Spinal cord (tissue), 10 donors: ENCODE measurements at places on chromosomes 1 and 21.

- no peak for DNase-seq
Observed at GRCh38 chr1:163290025-163290640, 31.6 kb upstream of the NUF2 start.

DNA sequence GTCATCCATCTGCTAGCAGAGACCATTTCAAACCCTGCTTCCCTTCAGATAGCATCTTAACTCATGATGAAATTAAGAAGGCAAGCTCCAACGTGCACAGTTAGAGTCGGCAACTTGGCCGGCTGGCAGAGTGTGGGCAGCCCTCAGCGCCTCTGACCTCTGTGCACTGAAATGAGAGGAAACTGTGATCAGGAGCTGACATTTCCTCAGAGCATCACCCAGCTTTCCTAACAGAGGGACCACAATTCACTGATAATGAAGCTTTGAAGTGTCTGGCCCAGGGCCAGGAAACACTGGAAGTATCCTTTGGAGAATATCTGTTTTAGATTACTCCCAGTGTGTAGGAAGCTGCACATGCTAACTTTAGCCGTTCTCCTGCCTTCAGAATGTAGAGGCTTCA lies 145.0 kb upstream of the ZC3H11B start:
- DNase-seq, result no peak

- DNase-seq, result no peak
Observed at GRCh38 chr1:2317230-2318065, 73.9 kb downstream of the MORN1 start.

DNA sequence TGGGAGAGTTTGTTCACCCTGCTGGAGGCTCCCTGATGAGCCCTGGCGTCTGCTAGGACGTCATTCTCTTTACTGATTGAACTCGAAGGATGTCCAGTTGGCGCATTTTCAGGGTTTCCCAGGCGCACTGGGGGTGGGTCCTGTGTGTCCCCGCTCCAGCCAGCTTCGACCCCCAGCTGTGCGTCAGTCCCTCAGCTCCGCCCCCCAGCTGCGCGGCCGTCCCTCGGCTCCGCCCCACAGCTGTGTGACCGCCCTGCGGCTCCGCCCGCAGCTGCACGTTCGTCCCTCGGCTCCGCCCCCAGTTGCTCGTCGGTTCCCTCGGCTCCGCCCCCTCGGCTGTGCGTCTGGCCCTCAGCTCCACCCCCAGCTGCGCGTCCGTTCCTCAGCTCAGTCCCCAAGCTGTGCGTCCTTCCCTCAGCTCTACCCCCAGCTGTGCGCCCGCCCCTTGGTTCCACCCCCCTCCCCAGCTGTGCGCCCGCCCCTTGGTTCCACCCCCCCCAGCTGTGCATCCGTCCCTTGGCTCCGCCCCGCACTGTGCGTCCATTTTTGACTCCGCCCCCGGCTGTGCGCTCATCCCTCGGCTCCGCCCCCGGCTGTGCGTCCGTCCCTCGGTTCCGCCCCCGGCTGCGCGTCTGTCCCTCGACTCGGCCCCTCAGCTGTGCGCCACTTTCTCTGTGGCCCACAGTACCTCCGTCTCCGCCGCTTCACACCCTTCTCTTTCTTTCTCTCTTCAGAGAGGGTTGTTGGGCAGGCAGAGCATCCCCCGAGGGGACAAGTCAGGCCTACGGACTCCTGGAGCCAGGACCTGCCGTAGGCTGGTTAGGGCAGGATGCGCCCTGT lies 61.3 kb downstream of the FAAP20 start:
- DNase-seq, result peak; percentile 96

GRCh38 chr1:154115180-154115579 lies 39.7 kb downstream of the NUP210L start:
- DNase-seq, result peak; percentile 16

GRCh38 chr1:54248966-54249365 lies 49.0 kb downstream of the MRPL37 start:
- DNase-seq, result no peak

GRCh38 chr1:89667691-89668090 lies 34.8 kb downstream of the LRRC8C start:
- no peak for DNase-seq

DNA sequence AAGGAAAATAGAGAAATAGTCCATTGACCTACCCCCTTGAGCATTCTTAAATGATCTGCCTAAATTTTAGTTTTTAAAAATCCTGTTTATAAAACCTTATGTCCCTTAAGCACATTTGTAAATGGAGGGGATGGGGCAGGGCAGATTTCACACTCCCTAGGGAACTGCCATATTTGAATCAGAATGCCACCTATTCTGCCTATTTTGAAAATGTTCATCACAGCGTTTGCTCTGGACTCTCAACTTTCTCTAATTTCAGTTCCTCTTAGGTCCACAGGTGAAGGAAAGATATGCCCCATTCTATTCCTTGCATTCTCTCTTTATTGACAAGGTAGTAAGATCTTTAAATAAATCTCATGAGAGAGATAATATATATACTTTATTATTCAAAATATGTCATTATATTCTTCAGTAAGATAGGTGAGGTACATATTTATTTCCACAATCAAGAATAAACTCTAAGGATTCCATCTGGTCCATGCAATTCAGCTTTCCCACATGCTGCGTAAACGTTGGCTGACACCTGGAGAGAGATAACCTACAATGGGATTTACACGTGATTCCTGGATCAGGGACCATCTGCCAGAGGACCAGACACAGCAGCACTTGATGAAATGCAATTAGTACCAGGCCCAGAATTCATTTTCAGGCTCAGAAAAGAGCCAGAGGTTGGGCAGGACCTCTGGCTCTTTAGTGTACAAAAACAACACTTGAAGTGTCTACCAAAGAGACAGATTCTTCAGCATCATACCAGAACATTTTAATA lies 1.2 kb upstream of the LPGAT1 start:
- DNase-seq, result no peak

DNA sequence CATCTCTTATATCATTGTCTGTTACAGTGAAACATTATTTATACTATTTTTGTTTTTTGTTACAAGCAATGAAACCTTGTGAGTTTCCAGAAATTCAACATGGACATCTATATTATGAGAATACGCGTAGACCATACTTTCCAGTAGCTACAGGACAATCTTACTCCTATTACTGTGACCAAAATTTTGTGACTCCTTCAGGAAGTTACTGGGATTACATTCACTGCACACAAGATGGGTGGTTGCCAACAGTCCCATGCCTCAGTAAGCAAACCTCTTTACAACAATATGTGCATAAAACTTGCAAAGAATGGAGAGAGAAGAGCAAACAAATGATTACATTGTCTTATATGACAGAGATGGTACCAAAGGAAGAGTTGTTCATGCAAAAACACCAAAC lies 22.4 kb downstream of the CFHR4 start:
- no peak for DNase-seq

DNA sequence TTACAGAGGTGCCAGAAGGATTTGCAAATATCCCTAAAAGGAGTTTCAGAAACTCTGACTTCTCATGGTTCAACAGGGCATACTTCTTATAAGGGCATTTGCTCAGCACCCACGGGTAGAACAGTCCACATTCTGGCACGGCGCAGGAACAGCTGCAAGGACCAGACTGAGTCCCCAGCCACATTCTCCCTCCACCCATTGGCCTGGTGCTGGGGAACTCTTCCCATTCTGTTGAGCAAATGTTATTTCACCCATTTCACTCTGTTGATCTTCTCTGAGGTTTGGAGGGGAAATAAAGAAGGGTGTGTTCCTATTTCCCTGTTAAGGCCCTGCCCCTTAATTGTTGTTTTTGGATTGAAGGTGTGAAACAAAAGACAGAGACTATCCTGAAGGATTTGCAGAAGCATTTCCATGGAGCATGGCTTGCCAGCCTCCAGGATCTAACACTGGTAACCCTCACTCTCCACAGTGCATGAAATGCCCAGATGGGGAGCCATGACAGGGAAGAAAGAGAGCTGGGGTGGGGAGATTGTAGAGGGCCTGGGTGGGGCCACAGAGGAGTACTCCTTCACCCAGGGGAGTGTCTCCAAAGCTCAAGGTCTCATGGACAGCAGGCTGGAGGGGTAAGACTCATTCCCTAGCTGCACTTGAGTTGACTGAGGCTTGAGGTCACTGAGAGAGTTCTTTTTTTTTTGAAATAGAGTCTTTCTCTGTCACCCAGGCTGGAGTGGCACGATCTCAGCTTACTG lies 35.0 kb downstream of the INAVA start:
- no peak for DNase-seq

DNA sequence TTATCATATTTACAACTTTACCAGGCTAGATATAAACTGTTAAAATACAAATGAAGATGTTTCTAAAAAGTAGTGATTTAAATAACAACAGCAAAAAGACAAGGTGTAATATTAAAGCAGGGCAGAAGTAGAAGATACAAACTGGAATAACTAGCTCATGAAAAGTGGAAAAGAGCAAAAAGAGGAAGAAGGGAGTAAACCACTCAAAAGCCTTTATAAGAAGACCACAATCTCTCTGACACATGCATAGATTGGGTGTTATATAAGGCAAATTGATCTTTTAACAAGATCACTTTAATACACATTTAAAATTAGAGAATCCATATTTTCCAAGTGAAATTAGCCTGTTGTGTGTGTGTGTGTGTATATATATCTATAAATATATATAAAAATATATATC lies 5.0 kb downstream of the DENND1B start:
- DNase-seq, result no peak

DNA sequence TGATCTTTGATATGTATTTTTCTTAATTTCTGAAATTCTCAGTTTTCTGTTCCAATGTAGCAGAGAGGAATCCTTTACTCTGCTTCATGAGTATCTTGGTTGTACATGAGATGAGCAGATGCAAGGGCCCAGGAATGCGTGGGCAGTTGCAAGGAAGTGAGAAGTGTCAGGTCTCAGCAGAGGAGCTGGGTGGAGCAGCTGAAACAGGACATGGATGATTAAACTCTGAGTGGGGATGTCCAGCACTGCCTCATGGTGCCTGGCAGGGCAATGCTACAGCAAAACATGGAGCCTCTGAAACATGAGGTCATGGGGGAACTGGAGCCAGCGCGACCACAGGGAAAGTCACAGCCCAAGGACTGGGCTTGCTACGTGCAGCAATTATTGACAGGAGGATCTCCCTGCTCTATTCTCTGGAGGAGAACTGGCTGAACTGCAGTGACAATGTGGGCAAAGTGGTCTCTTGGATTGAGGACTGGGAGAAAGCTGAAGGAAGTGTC lies 48.4 kb downstream of the COLGALT2 start:
- no peak for DNase-seq

- no peak for DNase-seq
Observed at GRCh38 chr1:116671072-116671760, 3.7 kb upstream of the IGSF3 start.

DNA sequence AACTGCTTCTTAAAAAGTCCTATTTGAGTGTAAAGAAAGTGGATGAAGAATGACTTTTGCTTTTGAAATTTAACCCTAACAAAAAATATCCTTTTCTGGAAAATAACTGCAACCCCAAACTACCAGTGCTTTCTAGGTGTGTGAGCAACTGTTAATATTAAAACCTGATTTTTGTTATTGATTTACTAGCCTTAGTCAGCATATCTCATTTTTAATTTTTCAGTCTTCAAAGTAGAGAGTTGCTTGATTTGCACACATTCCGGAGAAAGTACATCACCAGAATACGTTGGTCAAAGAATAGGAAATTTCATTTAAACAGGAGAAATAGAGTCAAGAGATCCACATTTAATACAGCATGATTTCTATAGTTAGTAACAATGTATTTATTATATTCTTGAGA lies 141.8 kb upstream of the ADAMTS5 start:
- DNase-seq, result no peak

GRCh38 chr1:228445843-228446650 lies 29.4 kb upstream of the TRIM17 start:
- no peak for DNase-seq

GRCh38 chr1:154176337-154176736 lies 15.6 kb downstream of the TPM3 start:
- DNase-seq, result peak; percentile 6

- DNase-seq, result no peak
Observed at GRCh38 chr1:14263671-14264070, 334.8 kb upstream of the KAZN start.

GRCh38 chr1:58059789-58060188 lies 486.7 kb downstream of the OMA1 start:
- DNase-seq, result no peak

DNA sequence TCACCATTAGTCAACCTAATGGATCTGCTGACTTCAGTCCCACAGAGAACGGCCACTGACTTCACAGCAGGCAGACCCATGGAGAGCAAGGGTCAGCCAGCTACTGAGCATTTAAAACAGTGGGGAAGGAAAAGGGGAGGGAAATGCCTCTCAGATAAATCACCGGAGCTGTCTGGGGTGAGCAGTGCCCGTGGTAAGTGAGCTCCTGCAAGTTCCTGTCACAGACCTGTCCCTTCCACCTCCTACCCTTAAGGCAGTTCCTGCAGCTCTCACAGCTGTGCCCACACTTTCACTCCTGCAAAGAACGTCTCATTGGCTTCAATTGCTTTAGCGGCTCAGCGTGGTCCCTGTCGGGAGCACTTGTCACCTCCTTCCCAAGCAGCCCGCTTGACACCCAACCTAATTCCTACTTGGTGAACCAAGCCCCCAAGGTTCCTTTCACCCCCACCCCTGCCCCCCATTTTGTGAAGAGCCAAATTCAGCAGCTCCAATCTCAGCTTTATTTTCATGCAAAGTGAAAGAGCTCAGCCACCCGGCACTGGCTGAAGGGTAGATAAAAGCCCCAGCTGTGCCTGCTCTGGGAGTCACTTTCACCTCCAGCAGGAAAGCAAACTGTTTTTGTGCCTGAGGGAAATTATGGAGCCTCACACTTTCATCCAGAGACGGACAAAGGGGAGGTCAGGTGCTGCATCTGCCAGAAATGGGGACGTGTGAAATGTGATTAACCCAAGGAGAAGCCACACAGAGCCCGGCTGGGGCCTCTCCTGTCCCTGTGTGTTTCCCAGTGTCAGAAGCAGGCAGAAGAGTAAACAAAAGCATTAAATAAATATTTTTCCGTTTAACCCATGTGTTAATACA lies 306.2 kb downstream of the TTLL7 start:
- no peak for DNase-seq

GRCh38 chr1:53946252-53947171 lies at the start of gene LRRC42:
Gene LRRC42 (plus strand): TSS chr1:53946350. CDS start chr1:53952000, 5,650 bp downstream.
- peak; percentile 74 for DNase-seq

DNA sequence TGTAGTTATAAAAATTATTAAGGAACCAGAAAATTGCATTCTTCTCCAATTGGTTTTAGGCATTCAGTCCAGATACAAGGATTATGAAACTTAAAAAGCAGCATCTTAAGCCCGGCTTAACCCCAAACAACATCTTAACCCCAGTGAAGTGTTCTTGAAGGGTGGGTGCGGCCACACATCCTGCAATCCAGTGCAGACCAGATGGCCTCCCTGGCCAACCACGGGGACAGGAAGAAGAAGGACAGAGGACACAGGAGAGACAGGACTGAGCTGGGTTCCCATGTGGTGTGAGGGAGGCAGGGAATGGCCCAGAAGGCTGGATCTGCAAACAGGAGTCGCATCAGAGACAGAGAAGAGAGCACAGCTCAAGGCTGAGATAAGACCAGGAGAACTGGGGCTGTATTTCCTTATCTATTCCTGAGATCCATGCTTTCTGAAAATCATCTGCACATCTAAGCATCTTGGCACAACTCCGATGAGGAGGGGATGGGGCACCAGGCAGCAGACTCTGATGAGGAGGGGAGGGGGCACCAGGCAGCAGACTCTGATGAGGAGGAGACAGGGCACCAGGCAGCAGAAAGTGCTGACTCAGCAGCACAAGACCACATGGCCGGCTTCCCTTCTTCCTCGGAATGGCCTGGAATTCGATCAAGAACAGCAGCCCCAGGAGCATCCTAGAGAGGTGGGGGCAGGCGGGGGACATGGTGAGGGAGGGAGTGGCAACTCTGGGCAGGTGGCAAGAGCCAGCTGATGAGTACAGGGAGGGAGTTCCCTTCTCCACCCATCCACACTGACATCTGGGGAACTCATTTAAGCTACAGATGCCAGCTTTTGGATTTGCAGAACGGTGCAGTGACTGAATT lies 26.6 kb downstream of the ABCG1 start:
- DNase-seq, result no peak

- DNase-seq, result no peak
Observed at GRCh38 chr1:236010443-236010842, 54.4 kb downstream of the NID1 start.
